Karpas-422 (cell line): ENCODE measurements at places on chromosomes 7 and 10.

DNA sequence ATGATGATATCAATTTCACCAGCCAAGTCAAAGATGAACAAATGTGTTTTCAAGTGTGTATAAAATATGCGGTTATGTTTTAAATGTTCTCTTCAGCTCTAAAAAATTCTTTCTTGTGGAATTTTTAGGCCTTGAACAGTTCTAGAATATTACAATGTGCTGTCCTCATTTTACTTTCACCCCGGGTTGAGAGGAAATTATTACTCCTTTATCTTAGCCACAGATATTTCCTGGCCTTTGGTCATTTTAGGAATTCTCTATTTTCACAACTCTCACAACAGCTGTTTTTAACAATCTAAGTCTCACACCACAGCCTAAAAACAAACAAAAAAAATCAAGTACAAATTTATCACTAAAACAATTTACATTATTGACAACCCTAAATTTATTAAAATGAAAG, 112.2 kb upstream of the HGF start:
- no peak for DNase-seq

GRCh38 chr10:10872764-10873163, 144.9 kb upstream of the CELF2 start:
- no peak for DNase-seq

- peak; percentile 56 for DNase-seq
Observed at GRCh38 chr10:56823849-56824248, 462.8 kb upstream of the ZWINT start.

GRCh38 chr7:1858435-1859265, 188.6 kb downstream of the ELFN1 start:
- no peak for DNase-seq

- no peak for DNase-seq
Observed at GRCh38 chr7:5502721-5503243, 79.1 kb upstream of the TNRC18 start.

- DNase-seq: no peak
Observed at GRCh38 chr10:650441-650851, 39.0 kb downstream of the DIP2C start.

DNA sequence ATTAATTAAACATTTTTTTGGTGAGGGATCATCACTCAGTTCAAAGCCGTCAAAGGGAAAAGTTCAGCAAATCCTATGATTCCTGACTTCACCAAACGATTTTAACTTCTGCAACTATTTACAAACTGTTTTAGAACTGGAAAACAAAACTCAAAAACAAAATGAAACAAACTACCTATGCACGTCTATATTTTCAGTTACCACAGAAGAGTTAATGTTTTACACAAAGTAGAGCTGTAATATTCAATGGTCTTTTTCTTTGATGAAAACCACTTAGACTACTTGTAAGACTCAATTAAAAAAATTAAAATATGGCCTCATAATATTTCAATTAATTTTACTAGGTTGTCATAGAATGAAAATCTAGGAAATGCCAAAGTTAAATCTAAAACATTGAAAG, 131.5 kb downstream of the ATE1 start:
- no peak for DNase-seq

DNA sequence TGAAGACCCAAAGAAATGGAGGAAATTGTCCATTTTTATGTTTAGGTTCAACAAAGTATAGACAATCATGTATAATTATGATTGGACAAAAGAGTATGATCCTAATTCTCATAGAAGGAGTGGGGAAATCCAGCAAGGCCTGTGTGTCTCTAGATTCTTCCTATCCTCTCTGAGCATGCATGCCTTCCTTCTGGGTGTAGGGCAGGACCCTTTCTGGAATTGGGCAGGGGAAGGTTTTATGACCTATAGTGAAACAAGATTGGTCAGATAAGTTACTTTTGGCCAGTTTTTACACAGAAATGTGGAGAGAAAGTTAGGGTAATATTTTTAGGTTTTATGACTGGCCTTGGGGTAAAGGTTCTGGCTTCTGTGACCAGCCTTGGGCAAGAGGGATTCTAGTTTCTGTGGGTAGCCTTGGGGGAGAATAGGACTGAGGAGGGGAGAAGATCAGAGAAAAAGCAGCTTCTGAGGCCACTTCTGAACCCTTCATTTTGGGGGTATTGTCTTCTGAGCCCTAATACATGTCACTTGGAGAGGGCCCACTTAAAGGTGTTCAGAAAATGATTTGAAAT, 289.4 kb downstream of the EXOC4 start:
- DNase-seq: no peak
